ENCODE measurements at places on chromosomes 2 and 18. TPM values are rescaled to one million over a fixed set of nuclear protein-coding genes. Genes with fewer than 3 reads are reported as not detected.

Gene FHL2
- 70.4 TPM for total RNA-seq

- DNase-seq = no peak
Observed at GRCh38 chr2:127014630-127015029, 92.3 kb downstream of the BIN1 start.

- no peak for DNase-seq
Observed at GRCh38 chr2:237540823-237541222, 25.6 kb upstream of the PRLH start.

- DNase-seq = no peak
Observed at GRCh38 chr18:22031611-22032010, 137.8 kb upstream of the GATA6 start.
